Smooth muscle cell of trachea (primary cell): ENCODE measurements at places on chromosomes 4 and X. TPM values are rescaled to one million over a fixed set of nuclear protein-coding genes. Genes with fewer than 3 reads are reported as not detected.

CT45A10 gene
- not detected in 2 replicates for total RNA-seq

TRPC5OS gene
- total RNA-seq = under 0.01 TPM in 1 of 2 replicates, not detected in the other

ZIC3 gene
- total RNA-seq = not detected in 2 replicates

GTPBP6 gene
- total RNA-seq = 47.0 and 48.4 TPM in 2 replicates

ZNF182 gene
- total RNA-seq = 3.0 and 4.4 TPM in 2 replicates

RASL11B gene
- total RNA-seq = under 0.01 and 0.66 TPM in 2 replicates

XK gene
- total RNA-seq = under 0.01 TPM in 2 replicates

HSFX4 gene
- total RNA-seq = not detected in 2 replicates

FOXR2 gene
- total RNA-seq = not detected in 2 replicates

ELK1 gene
- 17.5 and 26.5 TPM in 2 replicates for total RNA-seq

RASSF6 gene
- under 0.01 TPM in 2 replicates for total RNA-seq

DUSP21 gene
- total RNA-seq = not detected in 2 replicates

OTOP1 gene
- not detected in 2 replicates for total RNA-seq

GABRE gene
- total RNA-seq = 1.3 and 11.7 TPM in 2 replicates

MAPK10 gene
- total RNA-seq = 35.8 and 42.0 TPM in 2 replicates

SMIM14 gene
- total RNA-seq = 34.9 and 47.4 TPM in 2 replicates

LNX1 gene
- 0.99 and 2.0 TPM in 2 replicates for total RNA-seq

DUSP9 gene
- under 0.01 TPM in 1 of 2 replicates, not detected in the other for total RNA-seq

CT45A3 gene
- not detected in 2 replicates for total RNA-seq

HELT gene
- not detected in 2 replicates for total RNA-seq

FAM13A gene
- 29.8 and 36.4 TPM in 2 replicates for total RNA-seq

GPR78 gene
- total RNA-seq = 0.33 TPM in 1 of 2 replicates, not detected in the other

GLUD2 gene
- total RNA-seq = 2.2 and 3.1 TPM in 2 replicates

SGMS2 gene
- total RNA-seq = 114 and 180 TPM in 2 replicates

ATP1B4 gene
- total RNA-seq = not detected in 2 replicates

NBDY gene
- total RNA-seq = 4.5 and 6.6 TPM in 2 replicates

HSPA4L gene
- 13.8 and 24.8 TPM in 2 replicates for total RNA-seq

CYBB gene
- under 0.01 TPM in 1 of 2 replicates, not detected in the other for total RNA-seq

TMPRSS11B gene
- not detected in 2 replicates for total RNA-seq

PDHA1 gene
- total RNA-seq = 83.4 and 90.0 TPM in 2 replicates

PRPS2 gene
- 34.6 and 36.5 TPM in 2 replicates for total RNA-seq

CITED1 gene
- total RNA-seq = 0.15 TPM in 1 of 2 replicates, not detected in the other

HSFX1 gene
- total RNA-seq = 0.87 and 2.0 TPM in 2 replicates
